Calu3 (cell line): ENCODE measurements at places on chromosomes 3 and 15.

DNA sequence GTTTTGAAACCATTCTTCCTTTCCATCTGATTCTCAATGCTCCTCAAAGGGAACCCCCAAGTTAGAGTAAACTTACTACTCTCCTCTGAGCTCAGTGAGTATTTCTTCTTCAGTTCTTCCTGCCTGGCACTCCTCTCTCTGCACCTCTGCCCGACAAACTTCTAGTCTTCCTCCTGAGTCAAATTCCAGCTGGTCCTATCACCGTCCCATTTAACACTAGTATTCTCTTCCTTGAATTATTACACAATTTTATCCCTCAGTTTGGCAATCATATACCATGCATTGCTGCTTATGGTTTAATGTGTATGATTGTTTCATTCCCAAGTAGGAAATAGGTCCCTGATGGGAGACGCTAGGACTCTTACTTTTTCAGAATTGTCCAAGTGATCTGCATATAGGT lies 279.7 kb downstream of the MECOM start:
- H3K4me1 ChIP-seq: peaks cover 65% of the 10 kb centered on the region
- peak; percentile 46 for DNase-seq
- H3K27ac ChIP-seq: peak overlapping the region; percentile 57
- H3K36me3 ChIP-seq: peaks cover 10% of the 10 kb centered on the region
- no peaks in the 10 kb centered on the region for H3K27me3 ChIP-seq
- H3K4me3 ChIP-seq: peak overlapping the region; percentile 26

DNA sequence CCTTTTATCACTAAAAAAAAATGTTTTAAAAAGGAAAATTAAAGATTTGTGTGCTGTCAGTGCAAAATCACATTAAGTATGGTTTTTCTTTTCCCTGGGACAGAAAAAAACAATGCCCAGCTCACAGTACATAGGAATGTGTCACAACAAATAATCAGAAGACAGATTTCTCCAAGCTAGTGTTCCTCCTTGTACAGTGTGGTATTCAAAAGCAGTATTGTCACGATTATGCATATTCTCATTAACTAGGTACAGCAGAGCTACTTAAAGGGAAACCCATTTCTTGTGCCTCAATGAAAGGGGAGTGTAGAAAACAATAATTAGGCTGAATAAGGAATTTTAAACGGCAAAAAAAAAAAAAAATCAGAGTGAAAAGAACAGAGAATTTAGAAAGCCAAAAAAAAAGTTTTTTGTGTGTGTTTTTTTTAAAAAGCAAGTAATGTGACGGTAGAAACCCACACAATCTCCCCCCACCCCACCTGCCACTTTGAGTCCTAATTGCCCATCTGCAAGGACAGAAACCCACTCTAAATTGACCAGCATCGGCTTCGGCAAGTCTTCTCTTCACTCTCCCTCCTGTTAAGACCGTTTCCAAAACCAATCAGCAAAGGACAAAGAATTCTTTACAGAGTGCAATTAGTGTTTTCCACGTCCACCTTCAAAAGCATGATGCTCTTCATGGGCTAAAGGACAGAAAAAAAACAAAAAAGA lies 41.0 kb downstream of the EIF4E3 start:
- DNase-seq: no peak
- H3K36me3 ChIP-seq: no peaks in the 10 kb centered on the region
- peak overlapping the region; percentile 5 for H3K27ac ChIP-seq
- no peak overlapping the region for H3K4me3 ChIP-seq

DNA sequence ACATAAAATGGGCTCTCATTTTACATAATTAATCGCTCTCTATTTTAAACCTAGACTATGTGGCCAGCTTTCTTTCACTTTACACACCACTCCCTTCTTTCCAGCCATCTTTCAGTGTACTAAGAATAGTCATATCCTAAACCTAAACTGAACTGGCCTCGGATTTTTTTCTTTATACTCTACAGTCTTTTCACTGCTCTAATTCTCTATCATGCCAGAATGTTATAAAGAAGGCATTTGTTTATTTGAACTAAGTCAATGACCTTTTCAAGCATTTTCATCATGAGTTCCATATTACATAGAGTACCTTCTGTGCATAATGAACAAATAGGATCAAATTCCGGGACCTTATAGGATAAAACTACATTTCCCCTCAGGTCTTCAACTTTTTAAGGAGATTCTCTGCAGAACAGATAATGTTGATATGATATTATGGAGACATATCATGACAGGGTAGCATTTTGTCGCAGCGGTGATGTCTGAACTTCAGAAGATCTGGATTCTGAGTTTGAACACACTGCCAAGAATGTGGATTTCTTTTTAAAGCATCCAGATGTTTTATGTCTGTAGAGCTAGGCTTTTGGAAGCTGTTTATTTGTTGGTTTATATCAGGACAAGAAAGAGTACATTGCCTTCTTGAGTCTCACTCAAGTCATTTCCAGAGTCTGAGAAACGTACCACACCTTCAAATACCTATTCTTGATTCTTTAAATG lies 1047.3 kb downstream of the MCTP2 start:
- DNase-seq: no peak
- no peaks in the 10 kb centered on the region for H3K27me3 ChIP-seq
- H3K4me1 ChIP-seq: no peaks in the 10 kb centered on the region

GRCh38 chr3:85041001-85041400 lies 82.2 kb downstream of the CADM2 start:
- H3K27me3 ChIP-seq: no peaks in the 10 kb centered on the region
- H3K36me3 ChIP-seq: no peaks in the 10 kb centered on the region
- H3K4me1 ChIP-seq: no peaks in the 10 kb centered on the region
- H3K27ac ChIP-seq: no peak overlapping the region

- H3K27ac ChIP-seq: no peak overlapping the region
- no peak for DNase-seq
- no peak overlapping the region for H3K4me3 ChIP-seq
- no peaks in the 10 kb centered on the region for H3K36me3 ChIP-seq
Measured at GRCh38 chr3:170680593-170680992, 94.7 kb upstream of the SLC7A14 start.

GRCh38 chr3:113118336-113118735 lies 93.0 kb upstream of the BOC start:
- DNase-seq: no peak
- no peaks in the 10 kb centered on the region for H3K36me3 ChIP-seq
- no peak overlapping the region for H3K4me3 ChIP-seq

- peaks cover 12% of the 10 kb centered on the region for H3K36me3 ChIP-seq
- peak overlapping the region; percentile 68 for H3K27ac ChIP-seq
- no peak overlapping the region for H3K4me3 ChIP-seq
- no peaks in the 10 kb centered on the region for H3K27me3 ChIP-seq
- DNase-seq: no peak
- H3K4me1 ChIP-seq: peaks cover 48% of the 10 kb centered on the region
Measured at GRCh38 chr15:92822216-92823144, 77.6 kb upstream of the CHD2 start.

DNA sequence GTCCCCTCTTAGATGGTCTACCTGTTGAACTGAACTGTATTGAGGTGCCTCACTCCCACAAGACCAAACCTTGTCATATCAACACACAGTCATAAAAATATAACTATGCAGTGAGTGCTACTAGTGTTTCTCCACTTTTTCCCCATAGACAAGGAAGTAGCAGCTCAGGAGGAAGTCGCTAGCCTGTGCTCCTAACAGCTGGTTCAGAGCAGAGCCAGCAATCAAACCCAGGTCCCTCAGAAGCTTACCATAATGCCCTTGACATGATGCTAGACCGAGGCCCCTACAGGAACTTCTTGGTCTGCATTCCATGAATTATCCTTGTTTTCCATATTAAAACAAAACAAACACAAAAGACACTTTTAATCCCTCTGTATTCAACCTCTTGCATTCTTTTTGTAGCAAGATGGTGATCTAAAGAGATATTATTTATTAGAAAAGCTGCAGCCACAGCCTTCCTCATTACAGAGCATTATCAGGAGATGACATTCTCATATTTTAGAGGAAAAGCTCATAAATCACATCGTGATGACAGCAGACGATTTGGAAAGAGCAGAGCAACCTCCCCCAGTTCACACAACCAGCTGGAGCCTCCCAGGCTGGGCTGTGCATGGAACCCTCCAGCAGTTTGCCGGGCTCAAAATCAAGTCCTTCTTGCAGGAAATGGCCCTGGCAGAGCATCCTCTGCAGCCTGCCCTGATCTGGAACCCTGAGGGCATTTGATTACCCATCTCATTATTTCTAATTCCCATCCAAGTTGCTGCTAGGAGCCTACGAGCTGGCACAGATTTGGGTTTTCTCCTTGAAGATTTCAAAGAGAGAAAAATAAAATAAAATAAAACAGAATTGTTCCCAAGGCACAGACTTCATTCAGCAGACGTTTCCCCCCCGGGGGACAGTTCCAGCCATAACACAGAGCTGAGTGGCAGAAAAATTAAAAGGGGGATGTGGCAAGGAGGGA lies 118.8 kb downstream of the SRGAP3 start:
- no peak overlapping the region for H3K27ac ChIP-seq
- no peak for DNase-seq
- no peak overlapping the region for H3K4me3 ChIP-seq
- peaks cover 11% of the 10 kb centered on the region for H3K4me1 ChIP-seq
- no peaks in the 10 kb centered on the region for H3K36me3 ChIP-seq
- H3K27me3 ChIP-seq: no peaks in the 10 kb centered on the region

- H3K4me1 ChIP-seq: no peaks in the 10 kb centered on the region
- H3K27me3 ChIP-seq: no peaks in the 10 kb centered on the region
- no peak overlapping the region for H3K4me3 ChIP-seq
- no peak for DNase-seq
- no peaks in the 10 kb centered on the region for H3K36me3 ChIP-seq
Measured at GRCh38 chr3:114428044-114428595, 134.3 kb downstream of the TIGIT start.

DNA sequence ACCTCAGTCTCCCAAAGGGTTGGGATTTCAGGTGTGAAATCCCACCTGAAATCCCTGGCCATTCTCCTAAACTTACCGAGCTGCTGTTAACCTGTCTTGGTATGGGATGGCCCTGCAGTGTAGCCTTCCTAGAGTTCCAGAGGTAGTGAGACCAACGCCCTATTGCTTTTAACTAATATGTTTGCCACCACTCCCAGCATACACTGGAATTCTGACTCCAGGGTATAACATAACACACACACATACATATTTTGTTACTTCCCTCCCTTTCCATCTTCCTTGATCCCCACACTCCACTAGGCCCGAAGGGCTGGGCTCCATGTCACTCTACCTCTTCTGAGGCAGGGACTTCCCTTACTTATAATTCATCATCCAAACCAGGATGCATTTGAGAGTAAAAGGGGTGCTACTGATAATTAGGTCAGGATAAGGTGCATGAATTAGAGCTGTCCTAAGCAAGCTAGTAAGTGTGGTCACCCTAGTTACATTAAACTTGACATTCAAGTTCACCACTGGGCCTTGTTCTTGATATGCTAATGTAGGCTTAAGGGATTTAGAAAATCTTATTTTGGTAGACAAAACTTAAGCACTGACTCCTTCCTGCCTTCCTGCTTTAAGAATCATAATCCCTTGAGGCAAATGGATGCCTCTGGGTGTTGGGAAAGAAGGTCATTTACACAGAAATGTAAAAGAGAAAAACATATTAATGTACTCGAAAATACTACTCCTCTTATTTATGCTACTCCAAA lies 317.6 kb downstream of the MAGI1 start:
- no peak overlapping the region for H3K27ac ChIP-seq
- no peak for DNase-seq
- no peaks in the 10 kb centered on the region for H3K36me3 ChIP-seq
- H3K4me1 ChIP-seq: peaks cover 19% of the 10 kb centered on the region
- H3K4me3 ChIP-seq: no peak overlapping the region

GRCh38 chr15:81292523-81293001 lies 31.4 kb downstream of the STARD5 start:
- no peak overlapping the region for H3K27ac ChIP-seq
- H3K36me3 ChIP-seq: no peaks in the 10 kb centered on the region
- no peak overlapping the region for H3K4me3 ChIP-seq
- H3K27me3 ChIP-seq: peaks cover 89% of the 10 kb centered on the region
- peaks cover 7% of the 10 kb centered on the region for H3K4me1 ChIP-seq

- DNase-seq: peak; percentile 94
- H3K27me3 ChIP-seq: peaks cover 20% of the 10 kb centered on the region
- no peaks in the 10 kb centered on the region for H3K36me3 ChIP-seq
- H3K27ac ChIP-seq: no peak overlapping the region
- no peaks in the 10 kb centered on the region for H3K4me1 ChIP-seq
- H3K4me3 ChIP-seq: peak overlapping the region; percentile 36
Measured at GRCh38 chr15:101088788-101089578, 162.9 kb downstream of the CHSY1 start.

DNA sequence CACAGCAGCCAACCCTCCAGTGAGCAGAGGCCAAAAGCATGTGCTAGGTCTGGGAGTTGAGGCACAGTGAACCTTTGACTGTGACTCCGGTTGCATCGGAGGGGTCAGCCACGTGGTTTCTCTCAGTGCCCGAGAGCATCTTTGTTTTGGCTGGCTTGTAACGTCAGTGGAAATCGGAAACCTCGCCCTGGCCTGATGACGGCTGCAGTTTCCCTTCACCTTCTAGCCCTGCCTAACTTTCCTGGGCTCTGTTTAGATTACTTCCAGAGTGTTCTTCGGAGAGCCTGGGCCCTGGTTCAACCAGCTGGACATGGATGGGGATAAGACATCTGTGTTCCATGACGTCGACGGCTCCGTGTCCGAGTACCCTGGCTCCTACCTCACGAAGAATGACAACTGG lies 56.6 kb downstream of the MESD start:
- no peak overlapping the region for H3K4me3 ChIP-seq
- no peaks in the 10 kb centered on the region for H3K36me3 ChIP-seq
- no peaks in the 10 kb centered on the region for H3K27me3 ChIP-seq
- H3K27ac ChIP-seq: no peak overlapping the region

DNA sequence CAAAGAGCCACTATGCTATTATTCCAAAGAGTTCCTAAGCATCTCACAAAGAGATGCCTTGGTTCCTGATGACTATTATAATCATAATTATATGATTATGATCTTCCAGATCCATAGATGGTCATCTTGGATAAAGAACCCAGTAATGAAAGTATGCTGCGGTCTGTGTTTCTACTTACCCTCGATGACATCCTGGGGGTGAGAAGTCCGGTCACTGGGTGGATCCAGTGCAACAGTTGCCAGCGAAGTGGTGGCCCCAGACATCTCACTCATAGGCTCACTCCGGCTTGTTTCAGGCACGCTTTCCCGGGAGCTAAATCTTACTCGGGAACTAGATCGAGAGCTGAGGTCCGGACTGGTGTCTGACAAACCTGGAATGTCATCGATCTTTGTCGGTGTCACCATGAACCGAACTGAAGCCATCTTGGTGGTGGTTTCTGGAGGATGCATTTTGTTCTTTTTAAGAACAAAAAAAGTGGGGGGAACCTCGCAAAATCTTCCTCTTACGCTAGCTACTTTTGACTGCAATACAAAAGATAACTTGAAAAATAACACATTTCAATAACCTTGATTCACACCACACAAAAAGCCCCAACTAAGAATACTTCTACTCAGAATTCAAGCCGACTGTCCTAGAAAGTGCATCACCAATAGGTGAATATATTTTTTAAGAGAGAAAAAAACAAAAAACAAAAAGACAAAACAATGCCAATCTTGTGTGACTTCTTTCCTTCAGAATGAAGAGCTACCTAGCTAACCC lies 1.2 kb downstream of the SLC12A6 start:
- no peaks in the 10 kb centered on the region for H3K27me3 ChIP-seq
- H3K27ac ChIP-seq: no peak overlapping the region
- H3K36me3 ChIP-seq: peaks cover 12% of the 10 kb centered on the region
- DNase-seq: no peak
- H3K4me3 ChIP-seq: peak overlapping the region; percentile 71
- H3K4me1 ChIP-seq: peaks cover 7% of the 10 kb centered on the region

- peak overlapping the region; percentile 92 for H3K27ac ChIP-seq
- no peaks in the 10 kb centered on the region for H3K27me3 ChIP-seq
- H3K4me1 ChIP-seq: peaks cover 30% of the 10 kb centered on the region
- peak overlapping the region; percentile 75 for H3K4me3 ChIP-seq
Measured at GRCh38 chr3:101849714-101850245, 466 bp downstream of the NFKBIZ start.

GRCh38 chr3:122253581-122253980 lies 70.1 kb downstream of the CASR start:
- no peak overlapping the region for H3K27ac ChIP-seq
- no peaks in the 10 kb centered on the region for H3K27me3 ChIP-seq
- DNase-seq: no peak
- no peaks in the 10 kb centered on the region for H3K36me3 ChIP-seq
- H3K4me3 ChIP-seq: no peak overlapping the region
- H3K4me1 ChIP-seq: peaks cover 21% of the 10 kb centered on the region
